ENCODE measurements at places on chromosomes 2 and 18. TPM values are rescaled to one million over a fixed set of nuclear protein-coding genes. Genes with fewer than 3 reads are reported as not detected.
A peak's percentile ranks its signal among the peaks of the same experiment; 100 is the strongest.

GRCh38 chr2:240620149-240620731 is 5.0 kb upstream of the GPR35 start:
- no peak for DNase-seq

DNA sequence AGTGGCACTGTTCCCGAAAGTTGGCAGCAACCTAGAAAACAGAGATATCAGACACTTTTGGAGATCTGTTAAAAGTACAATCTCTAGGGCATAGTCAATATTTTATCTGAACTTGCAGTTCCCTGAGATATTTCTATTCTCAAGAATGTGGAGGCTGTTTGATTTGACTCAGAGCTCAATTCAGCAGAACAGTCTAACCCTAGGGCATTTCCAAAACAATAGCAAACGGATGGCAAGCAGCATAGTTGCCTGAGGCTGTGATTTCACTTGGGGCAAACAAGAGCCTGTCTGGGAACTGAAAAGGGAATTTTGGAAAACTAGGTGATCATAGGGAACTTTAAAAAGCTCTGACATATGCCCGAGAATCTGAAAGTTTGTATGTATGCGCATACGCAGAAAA is 772.8 kb upstream of the LRRTM1 start:
- no peak for DNase-seq

- DNase-seq: no peak
These were observed 52.6 kb downstream of the CXCR4 start for GRCh38 chr2:136065384-136065783.

GRCh38 chr2:143819190-143819735 is 690.0 kb downstream of the ARHGAP15 start:
- DNase-seq: no peak

Gene SRD5A2
- polyA plus RNA-seq: 2.4 TPM

Gene MAL
- polyA plus RNA-seq: 13.3 TPM

GRCh38 chr2:222837643-222838056 is 23.2 kb upstream of the ACSL3 start:
- peak; percentile 53 for DNase-seq

DNA sequence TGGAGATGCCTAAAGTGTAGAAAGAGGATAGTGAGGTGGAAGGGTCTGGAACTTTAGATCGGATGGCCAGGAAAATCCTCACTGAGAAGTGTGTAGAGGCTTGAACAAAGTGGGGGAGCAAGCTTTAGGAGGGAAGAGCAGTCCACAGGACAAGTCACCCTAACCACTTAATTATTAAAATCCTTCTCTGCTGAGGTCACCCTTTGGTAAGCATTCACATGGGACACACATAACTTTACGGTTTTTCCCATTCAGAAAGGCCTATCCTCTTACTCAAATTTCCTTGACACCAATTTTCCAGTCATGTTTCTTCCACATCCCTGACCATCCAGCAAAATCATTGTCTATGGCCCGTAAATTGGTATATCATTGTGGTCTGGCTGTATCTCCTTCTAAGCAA is 31.0 kb upstream of the ZEB2 start:
- no peak for DNase-seq

- DNase-seq: no peak
These were observed 1.9 kb downstream of the RAB31 start for GRCh38 chr18:9710037-9710436.

Gene IL36RN
- polyA plus RNA-seq: not detected

- DNase-seq: peak; percentile 36
These were observed 571.6 kb downstream of the ARHGAP15 start for GRCh38 chr2:143700865-143701264.

DNA sequence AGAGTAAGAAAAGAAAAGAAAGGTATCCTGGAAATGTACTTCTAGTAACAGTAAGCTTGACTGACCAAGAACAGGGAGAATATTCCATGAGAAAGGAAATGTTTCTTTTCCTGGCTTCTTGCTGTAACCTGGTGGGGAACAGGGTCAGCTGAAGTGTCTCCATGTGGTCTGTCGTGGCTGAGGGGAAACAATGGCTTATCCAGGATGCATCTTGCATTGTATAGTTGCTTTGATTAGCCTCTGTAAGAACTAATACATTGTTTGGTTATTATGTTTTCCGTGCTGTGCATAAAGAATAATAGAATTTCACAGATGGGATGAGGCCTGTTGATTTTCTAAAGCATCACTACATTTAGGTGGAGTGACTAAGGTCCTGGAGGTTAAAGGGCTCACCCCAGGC is 4.9 kb downstream of the CREG2 start:
- DNase-seq: no peak

DNA sequence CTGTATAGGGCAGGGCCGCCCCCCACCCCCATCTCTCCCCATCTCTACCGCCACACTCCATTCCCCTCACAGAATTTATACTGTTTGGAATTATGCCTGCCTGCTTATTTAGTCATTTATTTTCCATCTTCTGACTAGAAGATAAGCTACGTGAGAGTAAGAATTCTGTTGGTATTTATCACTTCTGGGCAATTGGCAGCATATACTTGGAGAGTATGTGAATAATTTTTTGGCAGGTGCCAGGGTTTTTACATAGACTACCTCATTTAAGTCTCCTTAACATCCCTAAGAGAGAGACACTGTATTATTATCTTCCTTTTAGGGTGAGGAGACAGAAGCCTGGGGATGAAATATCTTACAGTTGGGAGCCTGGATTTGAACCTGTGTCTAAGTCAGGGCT is 45.0 kb downstream of the SLC4A1AP start:
- no peak for DNase-seq

Gene GRB14
- 0.95 TPM for polyA plus RNA-seq

DNA sequence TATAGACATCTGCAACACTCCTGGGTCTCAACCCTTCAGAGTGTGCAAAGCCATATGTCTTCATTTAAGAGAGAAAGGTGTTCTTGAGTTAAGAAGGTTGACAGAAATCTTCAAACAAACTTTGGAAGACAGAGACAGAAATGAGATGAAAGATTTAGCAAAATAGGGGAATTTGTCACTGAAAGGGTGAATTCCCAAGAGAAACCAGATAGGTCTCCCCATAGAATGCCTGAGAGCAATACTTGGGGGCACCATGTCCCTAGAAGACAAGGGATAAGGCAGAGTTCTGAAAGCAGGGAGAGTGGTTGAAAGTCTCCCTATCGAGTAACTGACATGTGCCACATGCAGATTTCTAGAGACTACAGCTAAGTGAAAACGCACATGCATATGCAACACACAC is 50.0 kb downstream of the AP1S3 start:
- no peak for DNase-seq

DNA sequence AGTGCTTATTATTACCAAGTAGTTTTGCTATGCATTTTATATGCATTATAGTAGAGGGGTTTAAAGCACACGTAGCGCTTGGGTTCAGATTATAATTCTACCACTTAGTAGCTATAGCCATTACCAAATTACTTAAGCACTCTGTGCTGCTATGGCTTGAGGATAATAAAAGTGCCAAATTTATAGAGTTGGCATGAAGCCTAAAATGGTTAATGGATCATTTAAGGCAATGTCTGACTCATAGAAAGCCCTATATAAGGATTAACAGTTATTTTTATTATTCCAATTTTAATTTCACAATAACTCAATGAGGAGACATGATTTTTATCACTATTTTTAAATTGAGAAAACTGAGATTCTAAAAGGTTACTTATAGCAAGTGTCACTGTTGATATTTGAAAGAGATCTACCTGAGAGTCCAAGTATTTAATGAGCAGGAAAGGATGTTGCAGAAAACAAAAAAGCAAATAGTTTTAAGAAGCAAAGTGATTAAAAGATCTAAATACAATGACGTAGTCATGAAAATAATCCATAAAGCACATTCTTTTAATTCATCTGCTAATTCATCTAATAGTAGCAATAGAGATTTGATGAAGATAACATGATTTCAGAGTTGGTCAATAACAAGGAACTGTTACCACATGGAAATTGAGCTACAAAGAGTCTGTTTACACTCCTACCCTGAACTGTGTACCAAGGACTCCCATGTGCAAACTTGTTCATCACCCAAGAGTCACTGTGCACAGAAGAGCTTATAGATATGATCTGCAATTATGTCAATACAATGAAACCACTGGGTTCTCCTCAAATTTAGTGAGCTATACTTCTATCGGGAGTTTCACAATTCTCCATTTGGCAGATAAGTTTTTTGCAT is 78.8 kb upstream of the DTNA start:
- DNase-seq: no peak

Gene PIEZO2
- 5.9 TPM for polyA plus RNA-seq

GRCh38 chr2:220550995-220551700 is 923.7 kb downstream of the SLC4A3 start:
- DNase-seq: no peak

GRCh38 chr2:157447741-157448140 is 3.9 kb upstream of the CYTIP start:
- no peak for DNase-seq

Gene MTLN
- polyA plus RNA-seq: 157 TPM

Gene SNTG2
- 1.6 TPM for polyA plus RNA-seq
